LNCaP clone FGC (cell line): ENCODE measurements at places on chromosomes 1 and 21.
A peak's percentile ranks its signal among the peaks of the same experiment; 100 is the strongest.

DNA sequence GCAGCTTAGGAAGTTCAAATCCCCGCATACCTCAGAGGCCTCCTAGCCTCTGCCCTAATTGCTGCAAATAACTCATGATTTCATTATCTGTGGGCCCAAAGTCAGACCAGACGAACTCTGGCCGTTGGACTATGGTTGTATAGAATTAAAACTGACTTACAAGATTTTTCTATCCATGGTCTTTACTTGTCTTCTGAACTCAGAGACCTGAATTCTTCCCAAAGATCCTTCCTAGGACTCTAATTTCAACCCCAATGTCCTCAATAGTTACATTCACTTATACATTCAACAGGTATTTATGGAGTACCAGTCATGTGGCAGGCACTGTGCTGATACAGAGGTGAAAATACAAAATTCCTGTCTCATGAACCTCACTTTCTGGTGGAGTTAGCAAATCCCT, 182.4 kb upstream of the UBE2U start:
- DNase-seq = no peak

DNA sequence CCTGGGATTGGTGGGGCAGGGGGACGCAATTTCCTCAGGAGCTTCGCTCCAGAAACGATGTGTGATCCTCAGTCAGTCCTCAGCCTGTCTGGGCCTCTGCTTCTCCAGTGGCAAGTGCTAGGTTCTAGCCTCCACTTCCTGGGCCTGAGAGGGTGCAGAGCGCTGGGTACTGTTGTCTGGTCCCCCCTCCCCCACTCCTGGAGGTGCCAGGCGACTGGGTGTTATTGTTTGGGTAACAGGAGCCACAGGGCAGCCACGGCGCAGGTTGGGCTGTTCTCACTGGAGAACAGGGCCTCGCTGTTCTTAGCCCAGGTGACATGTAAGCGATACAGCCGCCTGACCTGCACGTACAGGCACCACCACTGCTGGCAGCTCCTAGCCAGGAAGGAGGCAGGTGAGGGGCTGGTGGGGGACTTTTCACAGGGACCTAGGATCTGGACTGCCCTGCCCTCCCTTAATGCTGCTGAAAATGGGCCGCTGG, 2.1 kb downstream of the RPS6KA1 start:
- DNase-seq = peak; percentile 34

GRCh38 chr1:181016563-181016962, 6.1 kb downstream of the STX6 start:
- DNase-seq = no peak

- DNase-seq = no peak
Measured at GRCh38 chr1:17134034-17134433, 14.8 kb upstream of the PADI2 start.

DNA sequence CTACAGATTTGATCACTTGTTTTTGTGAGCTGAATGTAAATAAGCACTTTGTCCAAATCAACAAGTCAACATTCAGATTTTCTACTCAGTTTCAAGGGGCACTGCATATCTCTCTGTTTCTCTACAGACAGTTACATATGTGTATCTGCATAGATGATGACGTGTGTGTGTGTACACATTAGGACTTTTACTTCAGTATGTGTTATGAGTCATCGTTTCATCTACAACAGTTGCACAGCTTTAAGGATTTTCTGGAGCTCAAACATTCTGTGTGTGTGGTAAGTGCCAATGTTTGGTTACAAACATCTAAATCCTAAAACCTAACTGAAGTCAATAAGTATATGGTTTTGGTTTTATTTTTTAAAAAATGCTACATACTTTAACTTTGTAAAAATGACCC, 494.5 kb upstream of the PBX1 start:
- DNase-seq = no peak

GRCh38 chr1:158055854-158056253, 62.4 kb downstream of the KIRREL1 start:
- no peak for DNase-seq

DNA sequence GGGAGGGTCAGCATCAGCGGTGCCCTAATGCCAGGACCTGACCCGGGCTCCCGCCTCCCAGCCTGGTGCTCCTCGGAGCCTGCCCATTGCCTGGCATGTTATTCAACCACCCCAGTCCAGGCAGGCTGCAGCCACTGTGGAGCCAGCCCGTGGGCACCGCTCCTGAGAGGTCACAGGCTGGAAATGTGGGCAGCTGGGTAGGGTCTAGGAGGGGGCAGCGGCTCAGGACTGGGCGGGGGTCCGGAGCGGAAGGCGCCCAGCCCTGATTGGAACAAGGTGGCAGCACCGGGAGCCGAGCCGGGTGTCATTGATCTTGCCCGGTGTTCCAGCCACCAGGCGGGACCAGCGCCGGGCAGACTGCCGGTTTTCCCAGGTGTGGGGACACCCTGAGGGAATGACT, 12.7 kb upstream of the RUNX3 start:
- no peak for DNase-seq

- DNase-seq = no peak
Measured at GRCh38 chr1:224196813-224197600, 14.0 kb downstream of the DEGS1 start.

GRCh38 chr1:230139741-230140140, 72.7 kb downstream of the GALNT2 start:
- no peak for DNase-seq

GRCh38 chr21:14215971-14216641, at the start of gene RBM11:
Gene RBM11, plus strand, starts transcription at chr21:14216157. Its CDS starts 30 bp downstream, at chr21:14216187.
- DNase-seq = peak; percentile 14

GRCh38 chr21:30044447-30045064, 104.8 kb upstream of the GRIK1 start:
- DNase-seq = peak; percentile 10

GRCh38 chr1:226946841-226947240, 6.7 kb downstream of the COQ8A start:
- DNase-seq = no peak

DNA sequence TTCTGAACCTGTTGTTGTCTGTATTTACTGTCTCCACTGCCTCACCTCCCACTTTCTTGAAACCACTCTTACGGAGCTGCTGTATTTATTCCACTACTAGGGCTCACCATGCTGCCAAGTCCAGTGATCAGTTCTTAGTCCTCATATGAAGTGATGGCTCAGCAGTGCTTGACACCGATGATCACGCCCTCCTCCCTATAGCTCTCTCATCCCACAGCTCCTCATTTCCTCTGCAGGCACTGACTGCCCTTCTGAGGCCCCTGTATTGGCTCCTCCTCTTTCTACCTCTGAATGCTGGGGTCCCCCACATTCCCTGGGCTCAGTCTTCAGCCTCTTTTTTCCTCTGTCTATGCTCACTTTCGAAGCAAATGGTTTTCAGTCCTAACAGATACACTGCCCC, 3.4 kb downstream of the CLCA1 start:
- DNase-seq = no peak

- DNase-seq = no peak
Measured at GRCh38 chr1:222618001-222618879, at the start of gene MIA3. Gene MIA3, plus strand, starts transcription at chr1:222618097. Its CDS starts 14 bp downstream, at chr1:222618111.
